Renal cortical epithelial cell (primary cell): ENCODE measurements at places on chromosomes 2 and 18.

DNA sequence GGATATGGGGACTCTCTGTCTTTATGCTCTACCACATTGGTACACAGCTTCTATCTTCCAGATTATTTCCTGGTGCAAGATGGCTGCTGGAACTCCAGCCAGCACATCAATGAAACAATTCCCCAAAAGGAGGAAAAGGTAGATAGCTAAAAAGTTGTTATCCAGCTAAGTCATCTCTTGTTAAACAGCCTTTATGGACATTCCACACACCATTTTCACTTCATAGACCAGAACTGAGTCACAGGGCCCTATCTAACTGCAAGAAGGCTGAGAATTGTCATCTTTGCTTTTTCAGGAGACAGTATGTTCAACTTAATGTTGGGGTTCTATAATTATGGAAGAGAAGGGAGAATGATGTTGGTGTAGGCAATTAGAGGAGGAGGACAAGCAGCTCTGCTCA is 133.3 kb upstream of the NOSTRIN start:
- no peak for DNase-seq

DNA sequence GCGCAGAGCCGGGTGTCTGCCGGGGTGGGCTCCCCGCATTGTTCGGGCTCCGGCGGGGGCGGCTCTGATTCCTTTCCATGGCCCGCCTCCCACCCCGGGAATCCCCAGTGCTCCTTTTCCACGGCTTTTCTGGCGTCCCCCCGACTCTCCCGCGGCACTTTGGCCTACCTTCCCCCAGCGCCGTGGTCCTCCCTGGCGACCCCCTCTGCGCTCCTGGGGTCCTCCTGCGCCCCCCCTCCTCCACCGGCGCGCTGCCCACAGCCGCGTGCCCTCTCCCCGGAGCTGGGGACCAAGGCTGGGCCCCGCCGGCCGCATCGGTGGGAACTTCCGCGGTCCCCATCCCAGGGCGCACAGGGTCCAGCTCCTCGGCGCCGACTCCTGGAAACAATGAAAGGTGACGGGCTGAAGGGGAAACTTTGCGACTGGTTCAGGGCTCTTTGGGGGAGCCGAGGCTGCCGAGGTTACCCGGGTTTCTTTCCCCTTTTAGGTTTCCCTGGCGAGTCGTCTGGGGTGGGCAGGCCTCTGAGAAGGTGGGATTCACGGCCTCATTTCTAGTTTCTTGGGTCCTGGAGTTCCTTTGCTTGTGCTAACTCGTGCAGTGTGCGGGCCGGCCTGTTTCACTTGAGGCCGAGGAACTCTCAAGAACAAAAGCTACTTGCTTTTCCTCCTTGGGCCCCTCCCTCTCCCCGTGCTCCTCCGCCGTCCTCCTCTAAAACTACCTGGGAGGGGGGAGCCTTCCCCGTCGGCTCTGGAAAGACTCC is 2.2 kb downstream of the TGIF1 start:
- no peak for DNase-seq

- no peak for DNase-seq
Observed at GRCh38 chr2:235212501-235213158, 260.8 kb downstream of the SH3BP4 start.

DNA sequence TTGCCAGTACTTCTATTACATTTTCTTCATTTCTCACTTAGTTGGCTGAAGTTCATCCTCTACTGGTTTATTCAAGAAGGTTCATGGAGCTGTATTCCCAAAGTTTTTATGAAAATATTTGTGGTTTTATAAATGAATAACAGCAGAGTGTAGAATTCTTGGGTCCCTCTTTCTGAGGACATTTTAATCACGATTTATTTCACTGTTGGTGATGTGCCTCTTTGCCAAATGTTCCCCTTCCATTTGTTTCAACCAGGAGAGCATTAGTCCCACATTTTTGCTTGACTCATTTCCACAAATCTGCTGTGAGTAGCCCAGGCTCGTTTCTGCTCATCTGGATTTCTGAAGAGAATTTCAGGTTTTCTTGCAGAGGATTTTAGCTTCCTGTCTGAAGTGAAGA is 20.8 kb downstream of the COPS7B start:
- no peak for DNase-seq

- peak; percentile 98 for DNase-seq
Observed at GRCh38 chr2:33210626-33211025, 263.9 kb downstream of the LTBP1 start.

DNA sequence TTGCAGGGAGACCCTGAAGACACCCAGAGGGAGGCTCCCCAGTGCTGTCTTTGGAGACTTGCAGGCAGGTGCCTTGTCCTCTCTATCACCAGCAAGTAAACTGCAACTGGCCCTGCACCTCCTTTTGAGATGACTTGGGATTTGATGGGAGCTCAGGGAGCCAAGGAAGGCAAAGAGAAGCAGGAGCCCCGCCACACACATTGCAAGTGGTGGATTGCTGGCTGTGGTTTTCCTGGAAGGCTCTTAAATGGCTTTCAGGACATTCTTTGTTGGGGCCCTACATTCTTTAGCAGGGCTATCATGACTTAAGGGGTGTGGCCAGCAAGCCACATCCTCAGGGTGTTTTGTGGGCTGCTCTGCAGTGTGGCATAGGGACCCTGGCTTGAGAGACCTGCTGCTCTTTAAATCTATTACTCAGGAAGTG is 39.9 kb upstream of the CDC42EP3 start:
- DNase-seq, result peak; percentile 96

DNA sequence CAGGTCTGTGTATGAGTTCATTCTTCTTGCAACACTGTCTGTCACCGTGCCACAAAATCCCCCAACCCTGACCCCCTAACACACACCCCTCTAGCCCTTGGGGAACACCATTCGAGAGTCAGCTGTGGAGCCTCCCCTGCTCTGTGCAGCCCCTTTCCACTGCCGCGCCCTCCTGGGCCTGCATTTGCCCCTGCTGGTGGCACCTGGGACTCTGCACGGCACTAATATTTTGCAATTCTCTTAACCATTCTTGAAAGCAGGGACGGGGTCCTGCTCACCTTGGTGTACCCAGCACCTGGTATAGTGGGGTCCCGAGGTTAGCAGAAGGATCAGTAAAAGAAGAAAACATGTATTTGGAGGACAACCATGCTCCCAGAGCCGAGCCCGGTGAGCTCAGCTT is 124.0 kb downstream of the HDAC4 start:
- DNase-seq, result no peak
